ENCODE measurements at places on chromosomes 12 and 14.

- no peak for ATAC-seq
Measured at GRCh38 chr14:59342516-59343484, 122.4 kb downstream of the GPR135 start.

- ATAC-seq: no peak
Measured at GRCh38 chr12:90069711-90070110, 361.1 kb upstream of the ATP2B1 start.

- no peak for ATAC-seq
Measured at GRCh38 chr14:61147381-61147821, 133.7 kb downstream of the TMEM30B start.

DNA sequence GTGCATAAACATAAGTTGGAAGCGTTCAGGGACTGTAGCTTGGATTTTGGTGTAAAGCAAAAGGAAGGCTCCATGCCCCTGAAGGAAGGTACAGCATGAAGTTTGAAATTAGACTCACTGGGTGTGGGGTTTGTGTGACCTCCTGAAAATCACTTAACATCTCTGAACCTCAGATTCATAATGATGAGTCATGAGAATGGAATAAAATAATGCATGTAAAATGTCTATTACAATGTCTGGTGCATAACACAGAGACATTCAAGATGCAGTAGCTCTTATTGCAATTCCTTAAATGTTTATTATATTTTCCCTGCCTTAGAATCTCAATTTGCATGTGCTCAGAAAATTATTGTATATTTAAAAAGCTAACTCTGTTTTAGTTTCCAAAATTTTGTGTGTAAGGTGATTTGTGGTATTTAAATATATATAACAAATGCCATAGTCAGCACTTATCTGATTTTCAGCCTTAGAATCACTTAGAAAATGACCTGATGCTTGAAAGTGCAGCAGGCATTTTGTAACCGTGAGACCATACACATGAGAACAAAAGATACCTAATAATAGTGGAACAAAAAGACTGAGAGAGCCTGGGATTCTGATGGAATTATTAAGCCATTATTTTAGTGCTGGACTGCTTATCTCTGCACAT is 66.3 kb downstream of the E2F7 start:
- ATAC-seq: no peak

GRCh38 chr14:65153101-65153500 is 50.8 kb upstream of the MAX start:
- ATAC-seq: no peak

- peak; percentile 38 for ATAC-seq
Measured at GRCh38 chr12:131808744-131809371, 19.3 kb upstream of the MMP17 start.

DNA sequence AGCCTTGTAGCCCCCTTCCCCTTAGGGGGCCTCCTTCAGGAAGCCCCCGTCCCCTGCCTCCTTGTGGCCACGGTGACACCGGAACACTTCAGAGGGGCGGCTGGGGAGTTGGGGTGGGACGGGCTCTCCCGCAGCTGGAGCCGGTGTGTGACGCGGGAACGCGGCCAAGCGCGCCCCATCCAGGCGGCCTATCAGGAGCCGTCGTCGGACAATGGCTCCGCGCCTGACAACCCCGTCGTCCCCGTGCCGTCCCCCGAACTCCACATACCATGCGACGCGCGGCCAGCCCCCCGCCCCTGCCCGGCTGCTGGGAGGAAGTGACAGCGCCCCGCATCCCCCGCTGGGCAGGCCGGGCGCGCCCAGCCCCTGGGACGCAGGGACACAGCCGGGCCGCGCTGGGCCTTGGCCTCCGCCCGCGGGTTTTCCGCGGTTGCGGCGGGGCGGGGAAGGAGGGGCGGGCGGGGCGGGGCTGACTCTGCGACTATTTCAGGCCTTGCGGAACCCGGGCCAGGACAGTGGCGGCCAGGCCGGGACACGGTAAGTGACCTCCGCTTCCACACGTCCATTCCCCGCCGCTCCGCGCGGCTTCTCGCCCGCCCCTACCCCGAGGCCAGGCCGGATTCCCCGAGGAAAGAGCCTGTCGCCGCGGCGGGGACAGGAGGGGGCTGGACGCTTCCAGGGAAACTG is at the start of gene TNFAIP2:
Gene TNFAIP2 (plus strand): TSS at position 515 of the 687 bp plus-strand sequence. CDS start 2,997 bp downstream, outside the sequence.
- ATAC-seq: no peak

All from activated CD4-positive, CD25-positive, alpha-beta regulatory T cell treated with anti-CD3 and anti-CD28 coated beads, Interleukin-2, amount 50 U/mL, for 24 hours (primary cell).